Activated CD8-positive, alpha-beta memory T cell treated with anti-CD3 and anti-CD28 coated beads, Interleukin-2, amount 10 ng/mL, durations not matched to agents 7 days and 5 days (primary cell): ENCODE measurements at places on chromosomes 7 and 10. TPM values are rescaled to one million over a fixed set of nuclear protein-coding genes. Genes with fewer than 3 reads are reported as not detected.

DNA sequence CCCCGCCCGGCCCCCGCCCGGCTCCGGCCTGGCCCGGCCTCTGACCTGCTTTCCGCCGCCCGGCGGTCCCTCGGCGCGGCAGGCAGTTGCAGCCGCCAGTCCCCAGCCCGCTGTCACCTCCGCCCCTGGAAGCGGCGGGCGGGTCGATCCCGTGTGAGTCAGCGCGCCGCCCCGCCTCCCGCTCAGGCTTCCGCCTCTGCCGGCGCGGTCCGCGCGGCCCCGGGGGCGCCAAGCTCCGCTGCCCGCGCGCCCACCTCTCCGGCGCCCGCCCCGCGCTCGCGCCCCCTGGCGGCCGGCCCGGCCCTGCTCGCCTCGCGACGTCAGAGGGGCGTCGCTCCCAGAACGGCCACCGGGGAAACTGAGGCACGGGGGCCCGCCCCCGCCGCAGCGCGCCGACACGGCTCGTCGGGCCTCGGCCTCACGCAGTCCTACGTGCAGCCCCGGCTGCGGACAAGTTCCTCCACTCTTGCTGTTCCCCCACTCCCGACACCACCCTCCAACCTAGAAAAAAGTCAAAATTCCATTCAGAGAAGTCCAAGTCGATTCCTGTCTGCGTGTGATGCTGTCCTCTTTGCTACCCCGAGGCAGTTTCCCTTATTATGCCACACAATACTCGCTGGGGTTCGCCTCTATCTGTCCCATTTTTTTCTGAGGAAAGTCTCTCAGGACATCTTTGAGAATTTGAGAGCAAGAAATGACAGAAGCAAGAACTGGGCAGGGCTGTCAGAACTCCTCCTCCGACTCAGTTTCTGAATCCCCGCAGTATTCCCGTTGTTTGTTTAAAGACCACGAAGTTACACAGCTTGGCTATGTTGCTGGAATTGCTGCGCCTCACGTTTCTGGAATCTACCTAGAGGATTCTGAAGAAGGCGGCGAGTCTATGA, at the start of gene DNMBP:
DNMBP (minus strand) TSS at position 155 of the 884 bp plus-strand sequence. CDS start 37,823 bp downstream, outside the sequence.
- DNase-seq, result peak; percentile 87

GRCh38 chr7:94176694-94177200, 172.6 kb upstream of the BET1 start:
- DNase-seq, result no peak

The TIMM23B gene
- total RNA-seq, result 19.6 TPM

GRCh38 chr10:98029149-98030092, 1.0 kb downstream of the CRTAC1 start:
- no peak for DNase-seq

DNA sequence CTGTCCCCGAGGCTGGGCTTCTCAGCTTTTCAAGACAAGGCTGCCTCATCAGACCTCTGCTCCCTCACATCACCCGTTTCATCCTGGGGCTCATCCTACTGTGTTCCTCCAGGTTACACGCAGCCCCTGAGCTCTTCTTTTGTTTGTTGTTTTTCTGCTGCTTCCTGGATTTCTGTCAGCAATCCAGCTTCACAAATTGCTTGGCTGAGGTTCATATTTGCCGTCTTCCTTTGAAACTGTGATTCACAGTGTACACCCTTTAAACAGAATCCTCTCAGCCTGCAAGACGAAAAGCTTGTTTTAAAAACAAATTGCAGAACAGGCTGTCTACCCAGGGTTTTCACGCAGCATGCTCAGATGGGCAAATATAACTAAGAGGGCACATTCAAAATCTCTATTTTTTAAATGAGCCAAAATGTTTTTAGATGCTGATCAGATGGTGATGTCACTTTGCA, 39.1 kb upstream of the PARD3 start:
- DNase-seq, result no peak

DNA sequence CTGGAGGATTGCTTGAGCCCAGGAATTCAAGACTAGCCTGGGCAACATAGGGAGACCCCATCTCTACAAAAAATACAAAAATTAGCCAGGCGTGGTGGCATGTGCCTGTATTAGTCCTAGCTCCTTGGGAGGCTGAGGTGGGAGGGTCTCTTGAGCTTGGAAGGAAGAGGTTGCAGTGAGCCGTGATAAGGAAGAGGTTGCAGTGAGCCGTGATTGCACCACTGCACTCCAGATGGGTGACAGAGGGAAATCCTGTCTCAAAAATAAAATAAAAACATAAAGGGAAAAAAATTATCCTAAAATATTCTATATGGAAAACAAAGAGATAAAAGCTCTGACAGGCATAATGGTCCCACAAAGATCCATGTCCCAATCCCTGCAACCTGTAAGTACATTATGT, 87.9 kb upstream of the KAT6B start:
- no peak for DNase-seq

DNA sequence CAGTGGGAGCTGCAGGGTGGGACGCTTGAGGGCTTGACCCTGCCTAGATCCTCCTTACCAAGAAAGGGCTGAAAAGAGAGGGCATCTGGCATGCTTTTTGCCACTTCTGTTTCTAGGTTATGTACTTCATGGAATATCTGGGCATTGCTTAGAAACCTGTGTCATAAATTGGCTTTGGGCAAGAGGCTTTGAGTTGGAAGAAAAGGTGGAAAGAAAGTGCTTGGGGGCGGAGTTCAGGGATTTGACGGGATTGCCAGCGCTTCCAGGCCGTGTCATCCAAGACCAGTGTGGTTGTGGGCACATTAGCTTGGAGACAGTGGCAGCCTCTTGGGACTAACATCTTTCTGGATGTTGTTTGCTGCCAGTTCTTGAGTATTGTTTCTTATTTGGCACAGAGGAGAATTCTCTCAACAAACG, 825 bp downstream of the ZNF862 start:
- no peak for DNase-seq

The MUC3A gene
- total RNA-seq, result not detected

- peak; percentile 50 for DNase-seq
Observed at GRCh38 chr10:5292196-5292735, 72.5 kb upstream of the UCN3 start.

DNA sequence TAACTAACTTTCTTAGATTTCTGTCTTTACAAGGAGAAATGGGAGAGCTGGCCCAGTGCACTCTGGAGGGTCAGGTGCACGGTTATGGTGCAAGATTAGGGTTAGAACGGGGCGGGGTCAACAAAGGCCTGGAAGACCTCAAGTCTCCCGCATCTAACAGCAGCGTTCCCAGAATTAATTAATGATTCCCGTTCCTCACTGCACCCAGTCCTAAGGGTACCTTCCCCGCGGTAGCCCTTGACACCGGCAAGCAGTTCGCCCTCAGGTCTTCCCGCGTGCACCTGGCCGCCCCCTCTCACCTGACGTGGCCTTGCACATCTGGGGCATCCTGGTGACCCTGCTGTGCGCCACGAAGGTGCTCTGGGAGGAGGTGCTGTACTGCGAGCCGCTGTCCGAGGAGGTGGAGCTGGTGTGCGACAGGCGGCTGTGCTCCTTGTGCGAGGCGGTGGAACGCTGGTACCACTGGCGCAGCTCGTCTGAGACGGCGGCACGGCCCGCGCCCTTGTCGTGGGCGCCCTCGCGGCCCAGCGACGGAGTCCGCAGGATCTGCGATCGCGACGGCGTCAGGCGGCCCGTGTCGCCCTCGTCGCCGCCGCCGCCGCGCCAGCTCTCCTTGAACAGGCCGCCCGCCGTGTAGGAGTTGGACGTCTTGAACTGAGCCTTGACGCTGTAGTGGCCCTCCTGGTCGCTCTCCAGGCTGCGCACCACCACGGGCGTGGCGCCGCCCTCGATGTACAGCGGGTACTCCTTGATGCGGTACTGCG, 69.8 kb downstream of the PRPF18 start:
- no peak for DNase-seq

- DNase-seq, result peak; percentile 19
Observed at GRCh38 chr7:156001496-156002260, 189.4 kb upstream of the SHH start.

The DOCK4 gene
- total RNA-seq, result 0.87 TPM

The HOXA6 gene
- total RNA-seq, result not detected

- DNase-seq, result no peak
Observed at GRCh38 chr7:104650991-104651640, 322.7 kb downstream of the LHFPL3 start.

- DNase-seq, result no peak
Observed at GRCh38 chr7:129405527-129405926, 28.7 kb upstream of the STRIP2 start.

DNA sequence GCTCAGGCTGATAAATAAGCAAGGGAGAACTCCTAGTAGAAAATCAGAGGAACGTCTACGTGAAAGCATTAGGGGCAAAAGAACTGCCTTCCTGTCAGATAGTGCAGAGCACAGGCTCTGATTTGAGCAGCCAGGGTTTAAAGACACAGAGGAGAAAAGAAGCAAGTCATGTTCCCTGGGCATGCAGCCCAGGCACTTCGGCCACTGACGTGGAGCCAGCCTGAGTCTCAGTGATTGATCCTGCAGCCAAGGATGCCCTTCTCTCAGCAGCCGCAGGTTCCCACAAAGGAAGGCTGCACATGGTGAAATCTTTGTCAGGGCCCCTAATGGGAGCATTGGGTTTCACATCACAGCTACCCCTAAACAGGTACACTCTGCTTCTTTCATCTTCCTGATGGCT, 161.7 kb upstream of the HPS1 start:
- no peak for DNase-seq

The HOGA1 gene
- total RNA-seq, result not detected

DNA sequence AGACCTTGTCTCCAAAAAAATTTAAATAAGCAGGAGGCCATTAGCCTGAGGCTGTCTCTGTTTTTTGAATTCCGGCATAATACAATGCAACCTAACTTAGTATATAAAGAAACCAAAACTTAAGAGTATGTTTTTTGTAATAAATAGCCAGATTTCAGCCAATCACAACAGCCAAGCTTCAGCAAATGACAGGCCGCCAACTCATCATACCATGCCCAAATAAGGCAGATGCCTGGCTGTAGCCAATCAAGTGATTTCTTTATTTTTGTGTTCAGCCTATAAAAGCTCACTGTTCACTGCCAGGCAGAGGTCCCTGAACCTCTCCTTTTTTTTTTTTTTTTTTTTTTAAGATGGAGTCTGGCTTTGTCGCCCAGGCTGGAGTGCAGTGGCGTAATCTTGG, 12.7 kb upstream of the PURB start:
- DNase-seq, result peak; percentile 31

The HIF1AN gene
- 53.6 TPM for total RNA-seq

- no peak for DNase-seq
Observed at GRCh38 chr10:59870152-59870551, 36.2 kb downstream of the CCDC6 start.

DNA sequence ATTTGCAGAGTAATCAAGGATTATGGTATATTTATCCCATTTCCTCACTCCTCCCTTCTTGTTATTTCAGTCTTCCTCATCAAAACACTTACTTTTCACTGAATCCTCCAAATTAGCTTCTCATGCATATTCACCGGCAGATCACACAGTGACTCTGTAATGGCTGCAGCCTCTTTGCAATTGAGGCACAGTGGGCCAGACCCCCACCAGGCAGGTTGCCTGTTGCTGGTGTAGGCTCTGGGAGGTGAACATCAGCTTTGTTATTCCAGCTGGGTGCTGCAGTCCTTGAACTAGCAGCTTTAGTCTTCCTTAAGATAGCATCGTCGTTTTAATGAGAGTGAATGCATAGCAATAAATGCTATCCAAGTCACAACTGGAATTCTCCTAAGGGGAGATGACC, 449.3 kb downstream of the CNTNAP2 start:
- no peak for DNase-seq

The MALRD1 gene
- not detected for total RNA-seq

GRCh38 chr7:9240001-9240400, 806.6 kb downstream of the NXPH1 start:
- no peak for DNase-seq

DNA sequence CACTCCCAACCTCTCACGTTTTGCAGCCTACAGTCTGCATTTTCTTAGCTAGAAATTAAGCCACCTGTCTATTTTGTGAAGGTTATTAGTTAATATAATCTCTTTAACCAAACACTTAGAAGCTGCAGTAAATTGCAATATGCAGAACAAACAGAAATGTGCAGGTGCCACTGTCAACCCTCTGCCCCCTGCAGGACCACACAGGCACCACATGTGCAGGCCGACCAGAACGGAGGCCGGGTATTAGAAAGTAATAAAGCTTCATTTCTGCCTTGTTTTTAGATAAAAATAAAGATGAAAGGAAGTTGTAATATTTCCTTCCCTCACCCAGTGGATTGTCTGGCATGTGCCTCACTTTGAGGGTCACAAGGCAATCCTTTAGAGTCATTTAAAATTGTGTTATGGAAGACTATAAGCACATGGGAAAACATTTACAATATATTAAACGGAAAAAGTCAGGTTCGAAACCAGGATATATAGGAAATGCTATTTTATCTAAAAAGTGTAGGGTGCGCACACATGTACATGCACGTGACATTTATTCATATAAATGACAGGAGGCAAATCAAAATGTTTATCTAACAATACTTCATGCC, 158.2 kb downstream of the ARHGAP12 start:
- peak; percentile 64 for DNase-seq

- no peak for DNase-seq
Observed at GRCh38 chr7:47852330-47853245, 95.7 kb downstream of the PKD1L1 start.

GRCh38 chr7:107078517-107078966, 34.0 kb downstream of the PRKAR2B start:
- DNase-seq, result no peak

- DNase-seq, result no peak
Observed at GRCh38 chr10:1241973-1242935, 186.1 kb downstream of the WDR37 start.

The CYP3A7 gene
- total RNA-seq, result not detected

DNA sequence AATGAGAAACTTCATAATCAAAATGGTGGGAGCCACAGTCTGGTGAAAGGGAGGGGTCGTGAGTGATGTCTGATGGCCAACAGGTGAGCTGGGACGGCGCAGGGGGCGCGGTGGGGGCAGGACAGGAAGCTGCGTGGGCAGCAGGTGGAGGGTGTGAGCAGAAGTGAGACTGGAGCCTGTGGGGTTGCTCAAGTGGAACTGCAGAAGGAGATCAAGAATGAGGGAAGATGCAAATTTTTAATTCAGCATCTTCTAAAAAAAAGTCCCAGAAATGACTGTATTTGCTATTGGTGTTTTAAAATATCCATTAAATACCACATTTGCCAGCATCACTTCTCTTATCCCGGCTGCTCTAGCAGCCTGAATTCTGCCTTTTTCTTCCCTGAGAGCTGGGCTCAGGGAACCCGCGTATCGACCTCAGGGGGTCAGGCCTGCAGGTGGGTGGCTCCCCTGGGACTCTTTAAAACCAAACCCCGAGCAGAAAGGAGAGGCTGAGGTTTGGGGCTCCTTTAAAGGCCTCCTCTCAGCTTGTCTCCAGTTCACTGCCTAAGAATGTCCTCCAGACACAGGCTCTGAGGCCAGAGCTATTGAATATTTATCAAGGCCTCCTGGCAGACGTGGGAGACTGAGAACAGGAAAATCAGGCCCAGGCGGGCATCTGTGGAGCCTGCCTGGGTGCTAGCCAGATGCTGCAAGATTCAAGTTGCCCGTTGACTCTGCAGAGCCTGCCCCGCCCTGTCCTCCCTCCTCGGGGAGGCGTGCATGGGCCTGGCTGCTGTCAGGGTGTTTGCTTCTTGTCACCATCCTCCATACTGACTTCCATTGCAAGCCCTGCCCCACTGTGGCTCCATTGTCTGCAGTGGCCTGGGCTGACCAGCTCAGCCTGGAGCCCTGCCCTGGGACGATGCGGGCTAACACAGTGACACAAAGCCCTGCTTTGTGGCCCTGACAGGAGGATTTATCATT, 53.9 kb downstream of the SYPL1 start:
- no peak for DNase-seq
